Right renal cortex interstitium (tissue), 3 donors: ENCODE measurements at places on chromosomes 5 and 9.

- DNase-seq = no peak
These were observed 19.0 kb upstream of the PTGER4 start for GRCh38 chr5:40660751-40661150.

DNA sequence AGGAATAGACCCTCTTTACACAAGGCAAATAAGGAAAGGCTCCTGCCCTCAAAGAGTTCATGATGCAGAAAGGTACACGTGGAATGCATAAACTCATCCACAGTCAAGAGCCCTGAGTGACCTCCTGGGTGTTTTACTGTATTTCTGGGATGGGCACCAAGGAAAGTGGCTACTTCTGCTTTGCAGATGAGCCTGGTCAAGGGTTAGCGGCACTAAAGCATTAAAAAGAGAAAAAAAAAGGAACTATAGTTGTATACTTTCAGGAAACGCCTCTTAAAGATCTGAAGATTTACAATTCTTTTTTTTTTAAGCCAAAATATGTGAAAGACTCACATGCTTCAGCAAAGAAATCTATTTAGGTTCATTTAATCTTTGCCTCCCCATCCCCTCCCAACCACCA, 366.2 kb upstream of the PDE4D start:
- DNase-seq = no peak

DNA sequence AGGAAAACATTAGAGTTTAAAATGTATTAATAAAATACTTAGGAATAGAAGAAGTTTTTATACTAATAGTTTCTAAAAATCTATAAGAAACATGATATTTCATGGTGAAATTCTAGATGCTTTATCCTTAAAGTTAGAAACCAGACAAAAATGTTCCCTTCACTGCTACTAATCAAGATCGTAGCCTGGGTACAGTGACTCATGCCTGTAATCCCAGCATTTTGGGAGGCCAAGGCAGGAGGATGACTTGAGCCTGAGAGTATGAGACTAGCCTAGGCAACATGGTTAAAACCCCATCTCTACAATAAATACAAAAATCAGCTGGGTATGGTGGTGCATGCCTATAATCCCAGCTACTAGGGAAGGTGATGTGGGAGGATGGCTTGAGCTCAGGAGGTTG, 30.4 kb upstream of the KLF9 start:
- no peak for DNase-seq

GRCh38 chr9:77595426-77596095, 52.6 kb downstream of the GNA14 start:
- no peak for DNase-seq

DNA sequence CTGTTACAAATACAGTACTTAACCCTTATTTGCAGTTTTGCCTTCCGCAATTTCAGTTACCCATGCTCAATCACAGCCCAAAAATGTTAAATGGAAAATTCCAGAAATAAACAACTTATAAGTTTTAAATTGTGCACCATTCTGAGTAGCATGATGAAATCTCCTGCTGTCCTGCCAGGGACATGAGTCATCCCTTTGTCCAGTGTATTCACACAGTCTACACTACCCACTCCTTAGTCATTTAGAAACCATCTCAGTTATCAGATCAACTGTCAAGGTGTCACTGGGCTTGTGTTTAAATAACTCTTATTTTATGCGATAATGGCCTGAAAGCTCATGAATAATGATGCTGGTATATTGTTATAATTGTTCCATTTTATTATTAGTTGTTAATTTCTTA, 95.8 kb downstream of the PLCXD3 start:
- DNase-seq = no peak

DNA sequence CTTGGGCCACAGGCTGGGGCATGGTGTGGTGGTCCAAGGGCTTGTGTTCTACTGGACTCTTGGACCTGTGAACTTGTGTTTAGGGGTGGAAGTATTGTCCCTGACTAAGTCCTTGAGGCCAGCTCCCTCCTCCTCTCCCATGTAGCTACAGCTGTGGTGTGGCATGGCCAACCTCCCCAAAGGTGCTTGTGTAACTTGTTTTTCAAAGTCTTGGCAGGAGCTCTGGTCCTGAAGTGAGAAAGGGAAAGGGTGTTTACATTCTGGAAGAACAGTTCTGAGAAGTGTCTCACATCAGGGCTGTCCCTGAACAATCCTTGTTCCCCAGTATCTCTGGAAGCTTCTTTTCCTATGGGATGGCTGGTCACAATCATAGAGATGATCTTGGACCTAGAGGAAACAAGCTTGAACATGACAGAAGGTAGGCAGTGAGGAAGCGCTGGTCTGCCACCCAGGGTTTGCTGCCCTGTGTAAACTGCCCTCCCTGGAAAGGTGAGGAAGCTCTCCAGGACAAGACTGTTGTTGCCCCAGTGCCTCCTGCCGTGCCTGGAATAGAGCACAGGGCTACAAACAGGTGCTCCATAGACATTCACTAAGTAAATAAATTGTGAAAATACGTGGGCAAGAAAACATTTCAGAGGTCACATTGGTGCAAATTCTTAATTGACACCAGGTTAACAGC, 64.6 kb upstream of the KLF9 start:
- no peak for DNase-seq

DNA sequence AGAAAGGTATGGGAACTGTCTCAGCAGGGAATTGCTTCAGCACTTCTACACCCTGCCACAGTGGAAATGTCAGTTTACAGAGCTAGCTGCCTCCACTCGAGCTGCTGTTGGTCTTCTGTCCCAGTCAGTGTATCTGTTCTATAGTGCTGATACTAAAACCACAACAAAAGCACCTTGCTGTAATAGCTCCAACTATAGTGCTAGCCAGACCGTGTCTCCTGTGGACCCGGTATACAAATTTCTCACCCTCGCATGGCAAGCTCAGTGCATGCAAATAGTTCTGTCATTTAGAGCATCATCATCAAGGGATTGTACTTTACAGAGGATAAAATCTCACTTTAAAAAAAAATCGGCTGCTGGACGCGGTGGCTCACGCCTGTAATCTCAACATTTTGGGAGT, 51.5 kb upstream of the IQGAP2 start:
- no peak for DNase-seq

DNA sequence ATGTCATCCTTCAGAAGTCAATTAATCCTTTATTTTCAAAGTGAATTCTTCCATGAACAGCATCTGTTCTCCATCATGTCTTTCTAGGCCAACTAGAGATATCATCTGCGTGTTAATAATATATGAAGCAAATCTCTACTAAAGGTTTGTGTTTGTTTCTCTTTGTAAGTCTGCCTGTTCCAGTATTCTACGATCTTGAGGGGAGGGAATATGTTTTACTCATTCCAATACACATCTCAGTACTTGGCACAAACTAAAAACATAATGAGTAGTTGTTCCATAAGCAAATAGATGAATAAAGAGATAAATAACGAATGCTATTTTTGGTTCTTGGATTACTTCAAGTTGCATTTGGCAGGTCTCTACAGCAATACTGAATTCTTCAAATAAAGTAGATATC, 470.7 kb upstream of the GRIN3A start:
- no peak for DNase-seq

- no peak for DNase-seq
These were observed 39.8 kb downstream of the WDR41 start for GRCh38 chr5:77452351-77452750.
